ENCODE measurements at places on chromosomes 13 and 19.

- no peak for DNase-seq
Measured at GRCh38 chr13:40476175-40476958, 190.1 kb downstream of the FOXO1 start.

- DNase-seq = no peak
Measured at GRCh38 chr19:50272263-50272897, 56.8 kb downstream of the KCNC3 start.

GRCh38 chr19:43474487-43474886 lies 9.1 kb upstream of the LYPD3 start:
- DNase-seq = no peak

- DNase-seq = peak; percentile 59
Measured at GRCh38 chr19:30406220-30407067, 34.3 kb downstream of the ZNF536 start.

- no peak for DNase-seq
Measured at GRCh38 chr13:104683789-104684188, 1617.6 kb upstream of the SLC10A2 start.

DNA sequence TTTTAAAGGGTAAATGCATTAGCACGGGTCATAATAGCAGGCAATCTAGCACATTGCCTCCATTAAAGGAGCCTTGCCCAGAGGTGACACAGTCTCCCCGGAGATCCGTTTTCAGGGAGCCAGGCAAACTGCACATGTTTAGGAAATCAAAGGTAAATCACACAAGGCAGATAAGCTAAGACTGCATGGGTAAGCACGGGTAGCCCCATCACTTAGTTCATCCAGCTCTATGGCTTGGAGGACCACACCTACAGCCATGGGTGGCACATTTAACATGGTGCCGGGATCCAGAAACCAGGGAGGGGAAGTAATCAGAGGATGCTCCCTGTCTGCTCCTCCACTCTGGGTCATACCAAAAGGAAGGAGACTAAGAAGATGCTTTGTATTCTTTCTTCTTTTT lies 16.8 kb downstream of the LGALS16 start:
- no peak for DNase-seq

GRCh38 chr19:30044273-30045248 lies 102.5 kb downstream of the URI1 start:
- no peak for DNase-seq

GRCh38 chr19:15436012-15436825 lies 13.5 kb downstream of the WIZ start:
- no peak for DNase-seq

GRCh38 chr13:87255394-87255793 lies 415.8 kb upstream of the SLITRK5 start:
- DNase-seq = no peak

GRCh38 chr13:26220575-26220974 lies 1.5 kb downstream of the RNF6 start:
- DNase-seq = no peak

DNA sequence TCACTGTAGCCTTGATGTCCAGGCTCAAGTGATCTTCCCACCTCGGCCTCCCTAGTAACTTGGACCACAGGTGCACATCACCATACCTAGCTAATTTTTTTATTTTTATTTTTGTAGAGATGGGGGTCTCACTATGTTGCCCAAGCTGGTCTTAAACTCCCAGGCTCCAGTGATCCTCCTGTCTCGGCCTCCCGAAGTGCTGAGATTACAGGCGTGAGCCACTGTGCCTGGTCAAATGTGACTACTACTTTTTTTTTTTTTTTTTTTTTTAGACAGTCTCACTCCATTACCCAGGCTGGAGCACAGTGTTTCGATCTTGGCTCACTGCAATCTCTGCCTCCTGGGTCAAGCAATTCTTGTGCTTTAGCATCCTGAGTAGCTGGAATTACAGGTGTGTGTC lies 20.6 kb upstream of the COX7A1 start:
- DNase-seq = no peak

DNA sequence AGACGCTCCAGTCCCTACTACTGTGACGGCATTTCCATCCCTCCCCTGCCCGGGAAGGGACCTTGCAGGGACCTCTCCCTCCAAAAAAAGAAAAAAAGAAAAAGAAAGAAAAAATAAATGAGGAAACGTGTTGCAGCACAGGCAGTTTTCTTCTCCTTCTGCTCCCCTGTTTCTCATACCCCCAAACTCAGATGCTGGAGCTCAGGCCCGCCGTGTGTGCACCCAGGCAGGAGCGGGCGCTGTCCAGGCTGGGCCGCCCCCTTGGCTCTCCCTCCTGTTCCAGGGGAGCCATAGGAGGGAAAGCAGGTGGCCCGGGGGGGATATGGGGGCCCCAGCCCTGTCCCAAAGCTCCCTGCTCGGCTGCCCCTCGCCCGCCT lies 5.8 kb downstream of the YIPF2 start:
- DNase-seq = no peak

All from anterior cingulate cortex (tissue), 58 donors.